ENCODE measurements at places on chromosomes 6 and 20. TPM values are rescaled to one million over a fixed set of nuclear protein-coding genes. Genes with fewer than 3 reads are reported as not detected.

DNA sequence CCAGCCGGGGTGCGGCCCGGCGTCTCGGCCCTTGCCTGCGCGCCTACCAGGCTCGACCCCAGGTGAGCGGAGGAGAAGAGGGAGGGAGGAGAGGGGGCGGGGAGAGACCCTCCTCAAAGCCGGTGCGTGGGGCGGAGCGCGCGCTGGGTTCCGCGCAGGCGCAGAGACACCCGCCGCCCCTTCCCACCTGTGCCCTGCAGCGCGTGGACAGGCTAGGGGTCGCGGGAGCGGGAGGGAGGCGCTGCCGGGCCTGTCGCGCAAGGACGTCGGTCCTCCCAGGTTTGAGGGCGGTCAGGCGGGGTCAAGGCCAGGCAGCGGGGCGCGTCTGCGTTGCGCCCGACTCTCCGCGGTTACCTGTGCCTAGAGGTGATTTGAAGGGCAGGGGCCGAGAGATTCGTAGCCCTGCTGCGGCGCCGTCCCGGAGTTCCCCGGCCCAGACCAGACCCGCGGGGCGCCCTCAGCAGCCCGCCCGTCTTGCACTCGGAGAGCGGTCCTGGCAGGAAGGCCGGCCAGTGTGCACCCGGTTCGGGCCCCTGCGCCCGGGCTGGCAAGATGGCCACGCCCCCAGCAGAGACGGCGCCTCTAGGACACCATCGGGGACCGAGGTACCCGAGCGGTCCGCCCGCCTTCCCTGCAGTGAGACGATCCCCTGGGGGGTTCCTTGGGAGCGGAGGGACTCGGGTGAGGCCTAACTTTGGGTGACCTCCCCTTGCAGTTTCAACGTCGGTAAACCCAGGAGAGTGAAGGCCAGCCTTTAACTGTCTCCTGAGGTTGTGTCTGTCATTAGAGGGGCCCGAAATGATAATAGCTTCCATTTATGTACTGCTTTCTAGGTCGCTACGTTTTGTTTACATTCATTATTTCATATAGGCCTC is 546 bp downstream of the C6orf136 start:
- H3K27ac ChIP-seq: peak overlapping the region; percentile 94
- H3K4me3 ChIP-seq: peak overlapping the region; percentile 84
- DNase-seq: peak; percentile 92
- peaks cover 26% of the 10 kb centered on the region for H3K36me3 ChIP-seq

DNA sequence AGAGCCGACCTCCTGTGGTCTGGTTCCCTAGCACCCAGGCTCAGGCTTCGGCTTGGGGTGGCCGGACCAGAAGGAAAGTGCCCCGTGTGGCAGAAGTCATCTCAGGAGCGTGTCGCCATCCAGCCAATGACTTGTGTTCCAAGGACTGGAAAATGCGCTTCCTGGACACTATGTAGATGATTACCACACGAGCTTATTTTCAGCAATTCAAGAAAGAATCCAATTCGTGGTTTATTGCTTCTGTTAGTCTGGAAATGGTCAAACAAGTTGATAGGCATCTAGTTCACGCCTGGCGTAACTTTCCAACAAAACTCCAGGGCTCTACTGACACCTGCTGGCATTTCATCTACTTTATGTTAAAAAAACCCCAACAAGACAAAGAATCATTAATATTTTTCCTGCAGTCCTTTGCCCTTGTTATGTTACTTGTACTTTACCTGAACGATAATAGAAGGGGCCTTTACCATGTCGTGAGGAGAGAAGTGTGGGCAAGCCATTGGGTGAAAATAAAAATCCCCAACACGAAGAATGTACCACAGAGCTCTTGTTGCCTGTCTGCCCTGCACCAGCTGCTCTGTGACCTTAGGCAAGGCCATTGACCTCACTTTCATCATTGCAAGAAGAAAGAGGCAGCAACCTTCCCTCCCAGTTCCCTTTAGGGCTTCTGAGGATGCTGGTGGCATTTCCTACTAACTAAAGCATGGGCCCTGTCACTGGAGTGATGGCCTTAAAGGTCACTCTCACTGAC is 154.7 kb upstream of the LAMP5 start:
- H3K27ac ChIP-seq: peak overlapping the region; percentile 11
- peaks cover 4% of the 10 kb centered on the region for H3K4me1 ChIP-seq
- H3K4me3 ChIP-seq: no peak overlapping the region
- no peaks in the 10 kb centered on the region for H3K27me3 ChIP-seq

DNA sequence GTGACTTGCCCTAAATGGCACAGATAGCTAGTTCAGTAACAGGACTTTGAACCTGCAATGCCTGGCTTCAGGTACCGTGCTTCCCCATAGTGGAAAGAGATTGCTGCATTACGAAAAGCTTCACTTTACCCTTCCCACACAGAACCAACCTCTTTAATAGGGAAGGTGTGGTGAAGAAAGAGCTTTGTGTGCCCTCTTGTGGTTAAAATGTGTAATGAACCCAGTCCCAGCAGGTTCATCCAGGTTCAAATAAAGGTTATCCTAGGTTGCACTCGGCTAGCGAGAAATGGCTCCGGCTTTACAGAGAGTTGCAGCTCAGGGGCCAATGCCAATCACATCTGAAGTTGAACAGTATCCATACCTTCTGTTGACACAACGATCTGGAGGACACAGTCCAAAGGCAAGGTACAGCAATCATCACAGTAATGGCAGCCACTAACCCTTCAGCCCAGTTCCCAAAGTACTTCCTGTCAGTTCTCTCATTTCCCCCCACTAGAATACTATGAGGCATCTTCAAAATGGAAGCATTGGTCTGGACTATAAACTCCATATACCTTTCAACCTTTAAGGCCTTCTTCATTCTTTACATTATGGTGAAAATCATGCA is 3.0 kb downstream of the DEFB115 start:
- H3K4me3 ChIP-seq: no peak overlapping the region
- no peaks in the 10 kb centered on the region for H3K36me3 ChIP-seq
- H3K27ac ChIP-seq: no peak overlapping the region
- DNase-seq: peak; percentile 29
- H3K4me1 ChIP-seq: no peaks in the 10 kb centered on the region

DNA sequence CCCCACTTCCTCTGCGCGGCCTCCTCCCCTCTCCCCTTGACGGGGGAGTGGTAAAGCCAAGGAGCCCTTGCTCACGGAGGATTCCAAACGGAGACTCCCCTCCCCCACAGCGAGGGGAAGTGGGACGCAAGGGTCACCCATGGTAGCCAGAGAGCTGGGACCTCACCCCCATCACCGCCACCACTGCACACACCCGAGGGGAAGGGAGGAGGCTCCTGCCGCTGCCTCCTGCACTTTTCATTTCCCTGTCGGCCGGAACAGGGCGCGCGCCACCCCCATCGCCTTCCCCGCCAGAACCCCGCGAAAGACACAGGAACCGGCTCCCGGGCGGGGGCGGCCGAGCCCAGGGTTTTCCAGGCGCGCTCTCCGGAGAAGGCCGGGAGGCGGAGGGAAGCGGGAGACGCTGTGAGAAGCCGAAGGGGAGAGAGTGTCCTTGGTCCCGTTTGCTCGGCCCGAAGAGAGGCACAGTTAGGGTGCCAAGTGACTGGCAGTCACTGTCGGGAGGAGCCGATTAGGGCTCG is 789 bp downstream of the CCND3 start:
- no peak overlapping the region for H3K27ac ChIP-seq
- H3K4me1 ChIP-seq: peaks cover 23% of the 10 kb centered on the region
- peak; percentile 67 for DNase-seq
- H3K36me3 ChIP-seq: no peaks in the 10 kb centered on the region
- no peaks in the 10 kb centered on the region for H3K27me3 ChIP-seq
- H3K4me3 ChIP-seq: peak overlapping the region; percentile 92

DNA sequence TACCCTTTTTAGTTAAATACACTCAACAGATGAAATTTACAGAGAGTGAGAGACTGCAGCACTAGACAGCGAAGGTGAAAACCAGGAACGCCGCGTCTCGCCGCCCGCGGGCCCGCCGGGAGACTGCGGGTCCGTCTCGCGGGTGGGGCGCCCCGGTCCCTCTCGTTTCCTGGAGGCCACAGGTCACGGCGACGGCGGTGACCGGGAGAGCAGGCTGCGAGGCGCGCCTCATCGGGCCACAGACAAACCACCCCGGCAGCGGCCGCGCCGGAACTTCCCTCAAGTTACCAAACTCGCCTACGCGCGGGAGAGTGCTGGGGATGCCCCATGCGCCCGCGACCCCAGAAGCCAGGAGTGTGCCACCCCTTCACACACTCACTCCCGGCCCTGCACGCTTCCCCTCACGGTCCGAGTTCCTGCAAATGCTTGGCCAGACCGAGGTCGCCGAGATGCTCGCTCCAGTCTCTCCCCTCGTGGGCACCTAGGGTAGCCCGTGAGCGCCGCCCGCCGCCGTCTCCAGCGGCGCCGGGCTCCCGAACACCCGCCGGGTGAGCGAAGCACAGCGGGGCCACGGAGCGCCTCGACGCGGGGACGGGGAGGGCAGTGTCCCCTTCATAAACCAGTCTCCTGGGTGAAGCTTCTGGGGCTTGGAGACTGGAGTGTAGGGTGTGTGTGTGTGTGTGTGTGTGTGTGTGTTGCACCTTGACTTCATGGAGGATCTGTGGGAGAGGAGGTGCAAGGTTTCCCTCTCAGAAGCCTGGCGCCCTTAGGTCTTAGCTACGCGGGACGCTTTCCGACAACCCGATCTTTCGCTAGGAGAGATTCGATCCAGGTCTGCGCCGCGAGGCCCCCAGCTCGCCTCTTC is 1.4 kb downstream of the BACH2 start:
- no peak overlapping the region for H3K27ac ChIP-seq
- no peaks in the 10 kb centered on the region for H3K36me3 ChIP-seq
- DNase-seq: peak; percentile 79
- peak overlapping the region; percentile 59 for H3K4me3 ChIP-seq

DNA sequence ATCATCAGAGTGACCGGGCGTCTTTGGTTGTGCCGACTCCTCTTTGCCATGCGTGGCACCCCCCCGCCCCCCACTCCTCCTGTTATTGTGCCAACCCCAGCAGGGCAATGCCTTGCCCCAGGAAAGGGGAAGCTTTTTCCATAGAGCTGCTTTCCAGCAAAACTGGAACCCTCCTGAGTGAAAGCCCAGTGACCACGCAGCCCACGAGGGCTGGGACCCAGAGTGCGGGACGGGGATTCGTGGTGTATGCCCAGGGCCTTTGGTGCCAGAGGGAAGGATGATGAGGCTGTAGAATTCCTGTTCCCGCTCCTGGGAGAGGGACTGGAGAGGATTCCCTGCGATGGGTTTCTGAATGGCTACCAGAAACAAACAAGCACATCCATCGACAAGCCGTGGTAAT is 116.8 kb upstream of the BACH2 start:
- H3K4me3 ChIP-seq: no peak overlapping the region
- H3K36me3 ChIP-seq: no peaks in the 10 kb centered on the region
- H3K27me3 ChIP-seq: no peaks in the 10 kb centered on the region
- no peak overlapping the region for H3K27ac ChIP-seq
- no peaks in the 10 kb centered on the region for H3K4me1 ChIP-seq

GRCh38 chr20:58909585-58909984 is 57.1 kb downstream of the GNAS start:
- H3K4me1 ChIP-seq: peaks cover 17% of the 10 kb centered on the region
- peaks cover 74% of the 10 kb centered on the region for H3K36me3 ChIP-seq
- no peak overlapping the region for H3K4me3 ChIP-seq
- no peak overlapping the region for H3K27ac ChIP-seq
- DNase-seq: no peak
- H3K27me3 ChIP-seq: no peaks in the 10 kb centered on the region

DNA sequence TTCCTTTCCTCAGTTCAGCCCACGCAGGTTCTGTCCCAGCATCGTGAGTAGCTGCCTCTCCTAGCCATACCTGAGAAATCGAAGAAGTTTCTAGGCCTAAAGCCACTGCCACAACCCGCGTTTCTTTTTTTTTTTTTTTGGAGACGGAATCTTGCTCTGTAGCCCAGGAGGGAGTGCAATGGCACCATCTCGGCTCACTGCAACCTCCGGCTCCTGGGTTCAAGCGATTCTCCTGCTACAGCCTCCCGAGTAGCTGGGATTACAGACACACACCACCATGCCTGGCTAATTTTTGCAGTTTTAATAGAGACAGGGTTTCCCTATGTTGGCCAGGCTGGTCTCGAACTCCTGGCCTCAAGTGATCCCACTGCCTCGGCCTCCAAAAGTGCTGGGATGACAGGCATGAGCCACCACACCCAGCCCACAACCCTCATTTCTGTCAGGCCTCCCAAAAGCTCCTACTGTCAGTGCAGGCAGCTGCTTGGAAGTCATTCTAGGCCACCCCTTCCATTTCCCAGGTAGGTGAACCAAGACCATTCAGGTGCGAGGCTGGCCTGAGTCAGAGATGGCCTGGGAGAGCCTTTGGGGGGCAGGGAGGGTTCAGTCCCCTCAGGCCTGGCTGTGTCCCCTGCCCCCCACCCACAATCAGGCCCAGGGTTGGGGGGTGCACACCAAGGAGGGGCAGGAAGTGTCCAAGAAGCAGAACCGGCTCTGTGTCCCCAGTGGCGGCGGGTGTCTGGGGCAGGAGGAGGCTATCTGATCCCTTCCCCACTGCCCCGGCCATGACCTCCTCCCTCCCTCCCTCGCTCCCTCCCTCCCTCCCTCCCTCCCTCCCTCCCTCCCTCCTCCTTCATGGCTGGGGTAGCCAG is 47.2 kb downstream of the NOL4L start:
- H3K36me3 ChIP-seq: no peaks in the 10 kb centered on the region
- no peak overlapping the region for H3K27ac ChIP-seq
- H3K27me3 ChIP-seq: no peaks in the 10 kb centered on the region
- DNase-seq: peak; percentile 64
- H3K4me1 ChIP-seq: no peaks in the 10 kb centered on the region
- H3K4me3 ChIP-seq: no peak overlapping the region

- H3K27ac ChIP-seq: no peak overlapping the region
- H3K4me1 ChIP-seq: no peaks in the 10 kb centered on the region
- DNase-seq: no peak
- no peaks in the 10 kb centered on the region for H3K27me3 ChIP-seq
Measured at GRCh38 chr6:125445054-125445453, 143.3 kb upstream of the HDDC2 start.

GRCh38 chr6:131460614-131461000 is 112.4 kb upstream of the ARG1 start:
- H3K36me3 ChIP-seq: no peaks in the 10 kb centered on the region
- no peaks in the 10 kb centered on the region for H3K27me3 ChIP-seq
- no peak for DNase-seq
- no peaks in the 10 kb centered on the region for H3K4me1 ChIP-seq
- no peak overlapping the region for H3K4me3 ChIP-seq

- peaks cover 14% of the 10 kb centered on the region for H3K4me1 ChIP-seq
- no peaks in the 10 kb centered on the region for H3K36me3 ChIP-seq
- peak overlapping the region; percentile 45 for H3K27ac ChIP-seq
- H3K27me3 ChIP-seq: no peaks in the 10 kb centered on the region
- no peak overlapping the region for H3K4me3 ChIP-seq
Measured at GRCh38 chr6:47242483-47243386, 67.0 kb downstream of the TNFRSF21 start.

The C6orf141 gene
- polyA plus RNA-seq: not detected

The HLA-DRA gene
- not detected for polyA plus RNA-seq

The NXT1 gene
- polyA plus RNA-seq: 28.2 TPM

Measured in SK-N-SH (cell line).